ENCODE measurements at places on chromosomes 6 and 20. TPM values are rescaled to one million over a fixed set of nuclear protein-coding genes. Genes with fewer than 3 reads are reported as not detected.

The SLC18B1 gene
- 5.8 TPM for total RNA-seq

The SLC23A2 gene
- total RNA-seq, result 25.7 TPM

GRCh38 chr6:11607383-11607782 is 69.8 kb downstream of the TMEM170B start:
- no peak for DNase-seq

GRCh38 chr20:10481676-10482075 is 46.6 kb downstream of the SLX4IP start:
- DNase-seq, result no peak

The LRRN4 gene
- total RNA-seq, result not detected

The COL20A1 gene
- 0.09 TPM for total RNA-seq

The RREB1 gene
- 7.1 TPM for total RNA-seq

The EFCAB8 gene
- not detected for total RNA-seq

DNA sequence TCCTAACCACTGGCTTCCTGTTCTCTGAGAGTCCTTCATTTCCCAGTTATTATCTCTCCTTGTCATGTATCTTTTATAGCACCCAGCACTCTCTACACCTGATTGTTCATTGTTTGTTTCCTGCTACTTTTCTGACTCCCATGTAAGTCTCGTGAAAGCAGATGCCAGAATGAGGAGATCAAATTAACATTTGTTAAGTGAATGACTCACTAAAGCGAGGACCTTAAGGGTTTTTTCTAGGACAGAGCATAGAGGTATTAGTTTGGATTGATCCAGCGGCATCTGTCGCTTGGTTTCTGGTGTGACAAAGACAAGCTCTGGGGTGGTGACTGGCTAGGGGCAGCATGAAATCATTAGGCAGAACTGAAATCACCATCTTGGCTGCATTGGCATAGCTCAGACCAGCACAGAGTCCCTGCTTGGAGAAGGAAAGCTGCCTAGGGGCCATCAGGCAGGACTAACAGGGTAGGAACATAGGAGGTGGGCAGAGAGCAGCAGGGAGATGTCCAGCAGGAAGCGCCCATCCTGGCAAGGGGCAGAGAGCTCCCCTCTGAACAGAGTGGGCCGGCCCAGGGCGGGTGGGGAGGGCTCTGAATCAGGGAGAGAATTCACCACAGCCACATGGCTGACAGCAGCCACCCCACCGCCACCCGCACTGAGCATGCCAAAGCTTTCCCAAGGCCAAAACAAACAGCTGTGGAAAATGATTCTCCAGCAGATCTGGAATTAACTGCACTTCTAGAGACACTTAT is 97.1 kb upstream of the CEP85L start:
- no peak for DNase-seq

DNA sequence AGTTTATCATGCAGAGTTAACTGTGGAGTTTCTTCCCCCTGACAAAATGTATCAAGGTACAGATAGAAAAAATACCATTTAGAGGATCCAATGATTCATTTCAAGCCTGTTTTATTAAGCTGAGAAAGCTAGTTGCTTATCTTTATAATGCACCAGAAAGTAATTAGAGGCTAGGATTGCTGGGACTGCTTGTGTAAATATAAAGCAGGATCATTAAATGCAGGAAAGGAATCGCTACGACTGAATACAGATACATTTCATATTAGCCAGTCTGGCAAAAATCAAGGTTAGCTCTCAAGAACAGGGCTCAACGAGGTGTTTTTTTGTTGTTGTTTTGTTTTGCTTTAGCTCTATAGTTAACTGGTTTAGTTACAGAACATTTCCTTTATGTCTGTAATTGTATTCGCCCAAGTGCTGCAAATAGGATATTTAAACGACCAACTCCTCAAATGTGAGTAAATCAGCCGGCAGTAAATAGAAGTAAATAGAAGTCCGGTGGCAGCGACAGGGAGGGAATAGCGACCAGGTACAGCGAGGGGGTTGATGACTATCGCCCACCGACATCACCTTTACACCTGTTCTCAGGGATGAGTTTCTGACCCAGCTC is 748 bp downstream of the UBE2J1 start:
- no peak for DNase-seq

The CST9 gene
- total RNA-seq, result not detected

The EDN3 gene
- not detected for total RNA-seq

- no peak for DNase-seq
Observed at GRCh38 chr6:44284121-44284520, 13.9 kb downstream of the TMEM151B start.

DNA sequence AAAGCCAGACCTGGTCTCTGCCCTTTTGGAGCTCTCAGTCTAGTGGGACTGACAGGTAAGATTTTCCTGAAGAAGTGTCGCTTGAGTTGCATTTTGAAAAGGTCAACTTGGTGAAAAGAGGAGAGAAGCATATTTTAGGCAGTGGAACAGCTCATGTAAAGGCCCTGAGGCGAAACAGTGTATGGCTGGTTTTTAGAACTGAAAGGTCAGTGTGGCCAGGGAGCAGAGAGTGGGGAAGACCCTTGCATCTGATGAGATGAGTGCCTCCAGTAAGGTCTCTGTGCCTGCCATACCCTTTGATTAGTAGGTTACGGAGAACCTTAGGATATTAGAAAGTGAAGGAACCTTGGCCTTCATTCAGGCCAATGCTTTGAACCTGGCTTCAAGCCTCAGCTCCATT is 55.9 kb upstream of the SAYSD1 start:
- no peak for DNase-seq

DNA sequence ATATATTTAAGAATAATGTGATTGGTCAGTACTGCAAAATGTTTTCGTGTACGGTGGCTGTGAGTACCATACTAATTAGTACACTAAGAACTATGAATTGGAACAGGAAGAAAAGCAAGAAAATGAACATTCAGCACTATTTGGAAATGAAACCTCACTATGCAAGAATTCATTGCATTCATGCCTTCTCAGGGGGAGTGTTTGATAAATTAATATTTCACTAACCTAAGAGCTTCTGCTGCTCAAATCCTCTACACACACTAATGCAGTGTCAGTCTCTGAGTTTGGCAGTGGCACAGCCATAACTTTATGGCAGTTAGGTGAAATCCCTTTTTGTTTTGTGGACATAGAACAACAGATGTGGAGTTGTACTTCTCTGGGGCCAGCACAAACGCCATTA is 60.1 kb downstream of the SLC16A10 start:
- DNase-seq, result no peak

The BMP2 gene
- total RNA-seq, result not detected

All from OCI-LY7 (cell line).